ENCODE measurements at places on chromosomes 6 and 20. TPM values are rescaled to one million over a fixed set of nuclear protein-coding genes. Genes with fewer than 3 reads are reported as not detected.

COL12A1 gene
- 50.2 TPM for total RNA-seq

INSM1 gene
- 22.6 TPM for total RNA-seq

FLRT3 gene
- total RNA-seq = 35.2 TPM

PACSIN1 gene
- total RNA-seq = 0.30 TPM

CAGE1 gene
- total RNA-seq = 0.16 TPM

DNA sequence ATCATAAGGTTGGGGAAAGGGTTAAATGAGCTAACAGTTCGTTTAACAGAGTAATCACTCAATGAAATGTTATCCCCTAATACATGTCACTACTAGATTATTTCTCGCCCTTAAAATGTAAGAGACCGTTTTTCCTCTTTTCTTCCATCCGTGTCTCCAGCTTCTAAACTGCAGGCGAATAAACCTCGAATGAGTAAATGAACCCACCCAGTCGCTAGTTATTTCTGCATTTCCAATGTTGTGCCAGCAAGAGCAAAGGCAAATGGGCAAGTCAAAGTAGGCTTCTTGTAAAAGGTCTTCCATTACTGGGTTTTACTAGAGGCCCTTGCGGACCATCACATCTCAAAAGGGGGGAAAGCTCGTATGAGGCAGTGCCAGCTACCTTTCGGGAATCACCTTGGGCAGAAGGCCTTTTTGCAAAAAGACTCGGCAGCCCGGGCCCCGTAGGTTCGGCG, 400 bp upstream of the SMAP1 start:
- DNase-seq = no peak

DNA sequence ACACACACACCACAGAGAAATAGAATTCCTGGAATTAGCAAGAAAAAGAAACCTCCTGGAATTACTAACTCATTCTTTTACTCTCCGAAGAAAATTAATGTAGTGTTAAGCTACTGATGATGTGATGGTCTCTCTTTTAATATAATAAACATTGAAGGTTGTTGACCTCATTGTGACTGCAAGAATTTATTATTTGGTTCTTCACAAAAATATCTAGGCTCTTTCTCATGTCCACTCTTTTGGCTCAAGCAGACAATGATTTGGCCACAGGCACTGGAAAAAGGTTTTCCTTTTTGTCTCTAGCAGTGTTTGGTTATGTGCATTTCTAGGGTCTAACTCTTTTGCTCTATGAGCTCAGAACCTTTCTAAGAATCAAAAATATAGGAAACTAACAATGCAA, 811.9 kb downstream of the TENT5A start:
- no peak for DNase-seq

- no peak for DNase-seq
Observed at GRCh38 chr6:143828572-143828971, 14.6 kb upstream of the LTV1 start.

DNA sequence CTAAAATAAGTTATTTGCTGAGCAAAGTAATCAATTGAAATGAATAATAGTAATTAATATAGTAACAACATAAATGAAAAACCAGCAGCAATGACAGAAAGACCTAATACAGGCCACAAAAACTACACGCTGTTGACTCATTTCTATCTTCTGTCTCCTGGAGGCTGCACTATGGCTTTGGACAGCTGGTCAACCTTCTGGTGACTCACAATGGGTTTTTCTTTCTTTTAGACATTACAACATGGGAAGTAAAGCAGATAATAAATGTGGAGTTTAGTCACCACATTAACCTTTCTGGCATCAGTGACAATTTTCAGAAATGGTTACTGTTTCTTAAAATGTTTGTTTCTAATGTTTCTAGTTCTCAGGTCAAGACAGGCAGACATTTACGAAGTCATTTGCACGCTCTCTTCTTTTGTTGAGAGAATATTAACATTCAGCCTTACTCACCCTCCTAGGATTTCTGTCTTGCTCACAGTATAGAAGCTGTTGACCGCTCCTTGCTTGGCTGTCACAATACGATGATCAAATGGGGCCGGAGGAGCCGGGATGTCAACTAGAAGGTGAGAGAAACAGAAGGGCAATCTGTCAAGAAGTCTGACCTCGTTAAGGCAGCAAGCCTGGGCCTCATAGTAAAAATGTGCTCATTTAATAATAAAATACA, 62.2 kb downstream of the MYLK4 start:
- DNase-seq = no peak

- no peak for DNase-seq
Observed at GRCh38 chr6:29839917-29840316, 12.3 kb downstream of the HLA-G start.

DNA sequence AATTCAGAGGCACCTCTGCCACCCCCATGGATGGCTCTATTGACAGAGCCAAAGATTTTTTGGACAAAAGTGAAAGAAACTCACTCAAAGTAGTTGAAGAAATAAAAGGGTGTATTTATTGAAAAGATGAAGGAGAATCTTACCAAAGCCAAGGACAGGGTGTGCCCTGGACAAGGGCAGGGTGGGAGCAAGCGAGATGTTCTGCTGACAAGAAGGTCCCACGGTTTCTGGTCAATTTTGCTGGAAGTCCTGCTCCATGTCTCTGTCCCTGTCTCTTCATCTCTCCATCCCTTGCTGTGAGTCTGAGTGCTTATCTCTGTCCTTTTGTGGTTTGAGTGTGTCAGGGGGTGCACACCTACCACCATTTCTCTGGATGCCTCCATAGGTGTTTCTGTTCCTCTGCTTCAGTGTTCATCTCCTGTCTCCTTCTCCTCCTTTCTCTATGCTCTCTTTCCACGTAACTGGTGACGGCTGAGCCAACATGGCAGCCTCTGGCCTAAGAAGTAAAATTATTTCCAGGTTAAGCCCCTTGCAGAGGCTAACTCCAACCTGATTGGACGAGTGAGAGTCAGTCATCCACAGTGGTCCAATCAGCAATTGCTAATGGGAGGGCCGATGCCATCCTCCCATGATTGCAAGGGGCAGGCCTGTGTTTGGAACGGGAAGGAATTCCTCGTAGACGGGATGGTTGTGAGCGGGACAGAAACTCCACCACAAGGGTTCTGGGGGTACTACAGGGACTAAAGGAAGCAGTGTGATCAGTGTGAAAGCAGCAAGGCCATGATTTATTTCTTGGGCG, 502.1 kb upstream of the CDH4 start:
- no peak for DNase-seq

GRCh38 chr20:9179193-9179802, 110.4 kb downstream of the PLCB4 start:
- no peak for DNase-seq

- DNase-seq = no peak
Observed at GRCh38 chr6:78947962-78948361, 80.6 kb downstream of the IRAK1BP1 start.

- no peak for DNase-seq
Observed at GRCh38 chr6:153801917-153802316, 237.1 kb upstream of the OPRM1 start.

Data from neural crest cell (in vitro differentiated cells).